Stimulated activated CD4-positive, alpha-beta T cell treated with anti-CD3 and anti-CD28 coated beads, TNF-alpha, amount 100 ng/mL, for 1 hour (primary cell): ENCODE measurements at places on chromosomes 16 and 17.
A peak's percentile ranks its signal among the peaks of the same experiment; 100 is the strongest.

DNA sequence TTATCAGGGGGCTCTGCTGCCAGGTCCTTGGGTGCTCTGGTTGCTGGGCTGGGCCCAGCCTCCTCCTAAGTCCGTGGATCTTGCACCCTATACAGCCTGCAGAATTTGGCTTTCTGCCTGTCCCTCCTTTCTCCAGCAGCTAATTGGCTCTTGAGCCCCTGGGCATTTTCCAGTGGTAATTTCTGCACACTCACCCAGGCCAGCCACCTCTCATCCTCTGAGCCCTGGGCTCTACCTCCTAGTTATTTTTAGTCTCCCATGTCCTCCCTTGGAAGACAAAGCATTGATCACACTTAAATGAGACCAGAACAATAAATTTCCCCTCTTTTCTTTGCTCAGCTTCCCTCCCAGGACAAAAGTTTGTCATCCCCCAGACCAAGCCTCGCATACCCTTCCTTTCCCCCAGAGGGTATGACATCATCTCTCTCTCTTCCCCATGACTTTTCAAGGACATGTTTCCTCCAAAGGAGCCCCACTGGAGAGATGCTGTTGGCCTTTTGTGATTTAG lies 38.1 kb downstream of the C17orf75 start:
- no peak for DNase-seq

DNA sequence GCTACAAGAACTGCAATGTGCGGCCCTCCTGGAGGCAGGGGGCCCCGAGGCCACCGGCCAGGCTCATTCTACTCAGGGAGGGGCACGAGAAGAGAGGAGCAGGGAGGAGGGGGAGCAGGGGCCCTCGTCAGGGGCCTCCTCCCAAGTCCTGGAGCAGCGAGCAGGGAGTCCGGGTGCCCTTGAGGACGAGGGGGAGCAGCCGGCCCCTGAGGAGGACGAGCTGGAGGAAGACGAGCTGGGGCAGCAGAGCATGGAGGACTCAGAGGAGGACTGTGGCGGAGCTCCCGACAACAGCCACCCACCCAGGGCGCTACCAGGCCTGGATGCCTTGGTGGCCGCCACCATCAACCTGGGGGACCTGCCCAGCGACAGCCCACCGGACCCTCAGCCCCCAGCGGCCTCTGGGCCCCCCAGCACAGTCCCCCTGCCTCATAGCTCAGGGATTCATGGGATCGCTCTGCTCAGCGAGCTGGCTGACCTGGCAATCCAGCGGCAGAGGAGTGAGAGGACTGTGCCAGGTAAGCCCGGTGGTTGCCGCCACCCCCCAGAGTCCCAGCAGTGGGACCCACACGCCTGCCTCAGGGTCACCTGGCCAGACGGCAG lies 52.2 kb downstream of the BAHCC1 start:
- no peak for DNase-seq

GRCh38 chr16:11725457-11725856 lies 17.2 kb downstream of the TXNDC11 start:
- no peak for DNase-seq

DNA sequence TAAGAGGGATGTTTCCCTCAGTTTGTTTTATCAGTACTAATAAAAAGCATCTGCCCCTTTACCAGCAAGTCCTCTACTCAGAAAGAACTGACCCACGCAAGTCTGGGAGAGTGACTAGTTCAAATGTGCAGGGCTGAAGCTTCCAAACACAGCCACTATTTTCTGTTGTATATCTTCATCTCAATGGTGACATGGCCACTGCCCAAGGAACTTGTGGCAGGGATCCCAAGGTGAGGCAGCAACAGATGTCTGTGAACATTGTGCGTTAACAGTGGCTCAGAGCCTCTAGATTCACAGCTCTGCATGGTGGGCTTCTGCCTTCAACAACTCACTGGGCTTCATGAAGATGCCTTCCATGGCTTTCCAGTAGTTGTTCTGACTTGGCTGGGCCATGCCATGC lies 3.7 kb upstream of the BLTP2 start:
- no peak for DNase-seq

DNA sequence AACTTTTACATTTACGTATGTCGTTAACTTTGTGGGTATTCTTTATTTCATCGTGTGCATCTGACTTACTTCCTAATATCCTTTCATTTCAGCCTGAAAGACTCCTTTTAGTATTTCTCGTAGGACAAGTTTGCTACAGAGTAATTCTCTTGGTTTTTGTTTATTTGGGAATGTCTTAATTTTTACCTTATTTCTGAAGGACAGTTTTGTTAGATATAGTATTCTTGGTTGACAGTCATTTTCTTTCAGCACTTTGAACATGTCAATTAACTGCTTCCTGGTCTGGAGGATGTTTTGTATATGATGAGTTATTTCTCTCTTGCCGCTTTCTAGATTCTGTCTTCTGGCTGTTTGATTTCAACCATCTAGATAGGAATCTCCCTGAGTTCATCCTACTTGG lies 109.2 kb upstream of the NACA2 start:
- DNase-seq: no peak

GRCh38 chr16:54050459-54051210 lies 236.0 kb downstream of the IRX3 start:
- no peak for DNase-seq

- DNase-seq: peak; percentile 26
Observed at GRCh38 chr16:77191259-77191969, 424 bp downstream of the MON1B start.

DNA sequence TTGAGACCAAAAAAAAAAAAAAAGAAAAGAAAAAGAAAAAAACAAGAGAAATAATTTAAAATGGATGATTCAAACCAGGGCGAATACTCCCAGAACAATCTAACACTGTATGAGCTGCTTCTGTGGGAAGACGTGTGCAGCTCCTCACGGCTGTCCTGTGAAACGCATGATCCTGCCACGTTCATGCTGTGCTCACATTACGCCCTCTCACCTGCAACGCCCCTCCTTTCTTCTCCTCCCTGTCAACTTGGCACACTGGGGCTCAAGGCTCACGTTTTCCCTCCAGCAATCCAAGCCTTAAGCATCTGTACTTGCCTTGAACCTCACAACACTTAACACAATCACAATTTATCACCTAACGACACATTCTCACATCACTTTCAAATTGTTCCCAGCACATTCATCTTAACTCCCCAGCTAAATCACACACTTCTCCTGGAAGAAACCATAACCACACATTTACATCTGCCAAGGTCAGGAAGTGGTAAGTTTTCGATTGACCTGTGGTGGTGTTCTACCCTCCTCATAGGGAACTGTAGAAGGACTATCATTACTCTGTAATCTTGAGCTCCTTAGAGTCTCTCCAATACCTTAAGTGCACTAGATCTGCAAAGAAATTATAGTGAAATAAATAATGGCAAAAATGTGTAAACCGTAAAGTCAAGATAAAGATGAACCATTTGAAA lies 29.1 kb downstream of the MBTPS1 start:
- no peak for DNase-seq

- DNase-seq: no peak
Observed at GRCh38 chr16:50604065-50604418, 55.8 kb downstream of the NKD1 start.

GRCh38 chr17:36001862-36002603 lies 680 bp upstream of the CCL15 start:
- no peak for DNase-seq

DNA sequence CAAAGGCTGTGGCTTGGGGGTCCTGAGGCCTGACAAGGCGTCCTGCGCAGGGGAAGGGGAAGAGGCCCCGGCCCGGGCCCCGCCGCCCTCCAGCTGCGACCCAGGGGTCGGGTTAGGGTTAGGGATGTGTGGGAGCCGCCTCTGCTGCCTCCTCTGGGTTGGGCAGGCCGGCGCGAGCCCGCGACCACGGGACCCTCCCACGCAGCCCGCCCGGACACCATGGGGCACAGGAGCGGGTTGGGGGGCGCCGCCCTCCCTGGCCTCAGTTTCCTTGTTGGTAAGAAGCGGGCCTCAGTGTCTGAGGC lies 386 bp downstream of the CIAO3 start:
- DNase-seq: no peak

DNA sequence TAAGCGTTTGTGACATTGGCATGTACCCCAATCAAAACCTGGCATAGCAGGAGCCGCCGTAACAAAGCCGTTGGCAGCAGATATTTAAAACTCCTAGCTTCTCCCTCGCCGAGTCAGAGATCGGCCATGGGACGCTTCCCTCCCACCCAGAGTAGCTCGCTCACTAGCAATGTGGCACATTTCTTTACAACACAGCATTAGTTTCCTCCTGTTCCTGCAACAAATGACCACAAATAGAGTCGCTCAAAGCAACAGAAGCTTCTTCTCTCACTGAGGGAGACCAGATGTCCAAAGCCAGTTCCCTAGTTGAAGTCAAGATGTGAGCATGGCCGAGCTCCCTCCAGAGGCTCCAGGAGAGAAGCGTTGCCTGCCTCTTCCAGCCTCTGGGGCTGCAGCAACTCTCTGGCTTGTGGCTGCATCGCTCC lies 106.7 kb downstream of the RBFOX3 start:
- no peak for DNase-seq

DNA sequence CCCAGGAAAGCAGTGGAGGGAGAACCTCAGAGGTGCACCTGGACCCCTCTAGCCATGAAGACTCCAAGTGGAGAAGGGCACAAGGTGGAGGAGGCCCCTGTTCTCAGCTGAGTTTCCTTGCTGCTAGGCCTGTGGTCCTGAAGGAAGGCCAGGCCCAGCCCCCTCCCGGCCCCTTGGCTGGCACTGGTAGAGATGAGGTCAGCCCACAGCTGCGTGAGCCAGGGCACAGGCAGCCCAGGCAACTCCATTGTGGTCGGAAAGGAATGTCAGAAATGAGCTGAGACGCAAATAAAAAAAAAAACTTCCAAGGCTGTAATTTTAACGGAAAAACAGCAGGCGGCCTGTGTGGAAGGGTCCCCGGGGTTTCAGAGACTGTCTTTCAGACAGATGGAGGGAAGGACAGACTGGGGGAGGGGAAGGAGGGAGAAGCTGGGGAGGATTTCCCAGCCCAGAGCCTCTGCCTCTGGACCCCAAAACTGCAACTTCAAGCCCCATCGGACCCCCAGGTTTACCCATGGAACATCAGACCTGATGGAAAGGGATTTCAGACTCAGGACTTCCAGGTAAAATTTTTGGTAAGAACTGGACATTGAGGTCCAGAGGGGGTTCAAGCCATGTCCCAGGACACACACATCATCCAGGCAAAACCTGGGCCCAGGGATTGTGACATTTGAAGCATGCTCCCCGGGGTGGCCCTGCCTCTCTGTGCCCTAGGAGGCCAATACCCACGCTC lies 25.6 kb upstream of the MRPS23 start:
- no peak for DNase-seq

- DNase-seq: no peak
Observed at GRCh38 chr16:52629296-52629695, 82.4 kb upstream of the TOX3 start.

DNA sequence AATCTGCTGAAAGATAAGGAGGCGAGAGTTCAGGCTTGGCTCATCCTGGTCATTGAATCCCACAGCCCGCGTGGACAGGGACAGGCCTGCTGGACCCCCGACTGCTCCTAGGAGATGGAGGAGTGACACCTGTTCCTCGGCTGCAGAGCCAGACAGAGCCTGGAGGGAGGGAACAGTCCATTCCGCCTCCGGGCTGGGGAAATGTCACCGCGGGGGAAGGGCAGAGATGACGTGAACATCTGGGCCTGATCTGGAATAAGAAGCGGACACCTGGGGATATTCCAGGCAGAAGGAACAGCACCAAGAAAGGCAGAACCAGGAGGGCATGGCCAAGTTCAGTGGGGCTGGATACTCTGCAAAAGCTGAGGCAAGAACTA lies 1.5 kb downstream of the ZNF747 start:
- no peak for DNase-seq

DNA sequence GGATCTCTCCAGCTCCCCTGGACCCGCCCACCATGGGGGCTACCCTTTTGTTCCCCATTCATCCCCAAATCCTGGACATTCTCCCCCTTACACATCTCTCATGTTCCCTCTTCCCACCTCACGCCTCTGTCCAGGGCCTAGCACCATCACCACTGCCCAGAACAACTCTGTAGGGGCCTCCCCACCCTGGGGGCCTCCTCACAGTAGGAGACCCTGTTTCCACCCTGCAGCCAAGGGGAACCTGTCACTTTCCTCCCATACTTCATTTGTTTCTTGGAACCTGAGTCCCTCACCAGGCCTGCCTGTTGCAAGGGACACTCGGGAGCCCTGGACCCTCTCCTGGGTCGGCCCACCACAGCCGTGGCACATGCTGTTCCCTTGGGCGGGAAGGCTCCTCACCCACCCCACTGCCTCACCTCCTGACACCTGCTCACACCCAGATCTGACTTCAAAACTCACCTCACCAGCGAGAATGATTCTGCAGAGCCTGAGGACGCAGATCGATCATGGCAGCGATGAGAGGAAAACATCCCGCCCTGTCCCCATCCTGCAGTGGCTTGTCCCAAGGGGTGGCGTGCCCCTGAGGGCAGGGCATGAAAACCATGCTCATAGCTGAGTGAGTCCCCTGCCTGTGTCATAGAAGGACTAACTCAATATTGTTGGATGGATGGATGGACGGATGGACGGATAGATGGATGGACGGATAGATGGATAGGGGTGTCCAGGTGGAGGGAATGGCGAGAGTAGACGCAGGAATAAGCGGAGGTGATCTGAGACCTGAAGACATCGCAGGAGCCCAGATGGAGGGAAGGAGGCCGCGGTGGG lies 6.8 kb upstream of the RASD1 start:
- DNase-seq: no peak

GRCh38 chr16:75578725-75579124 lies 12.5 kb downstream of the GABARAPL2 start:
- no peak for DNase-seq

GRCh38 chr16:72425571-72426341 lies 253.8 kb upstream of the PMFBP1 start:
- DNase-seq: no peak

- no peak for DNase-seq
Observed at GRCh38 chr17:39675390-39676082, 7.3 kb downstream of the PNMT start.

DNA sequence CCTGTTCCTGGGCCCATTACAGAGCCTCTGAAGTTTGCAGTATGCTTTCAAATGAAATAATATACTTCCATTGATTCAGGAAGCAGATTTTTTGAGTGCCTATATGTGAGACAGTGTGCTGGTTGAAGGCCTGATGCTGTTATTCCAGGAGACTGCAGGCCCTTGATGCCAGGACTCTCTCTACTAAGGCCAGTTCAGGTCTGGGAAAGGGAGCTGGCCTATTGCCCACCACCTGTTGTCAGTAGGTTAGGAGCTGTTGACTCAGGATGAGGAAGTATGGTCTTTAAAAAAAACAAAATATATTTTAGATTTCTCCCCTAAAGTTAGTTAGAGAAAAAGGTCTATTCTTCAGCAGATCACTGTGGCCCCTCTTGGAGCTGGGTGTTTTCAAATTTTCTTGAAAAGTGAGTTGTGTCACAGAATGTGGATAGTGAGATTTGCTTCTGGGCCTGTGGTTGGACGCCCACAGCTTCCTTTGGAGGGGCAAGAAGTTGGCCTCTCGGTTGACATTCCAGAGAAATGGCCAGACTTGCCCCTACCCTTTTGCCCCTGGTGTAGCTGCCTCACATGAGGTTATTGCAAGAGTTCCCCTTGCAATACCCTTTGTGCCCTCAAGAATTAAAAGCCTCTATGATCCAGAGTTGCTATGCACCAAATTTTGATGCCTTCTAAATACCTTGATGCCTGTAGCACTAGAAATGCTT lies 7.9 kb downstream of the ESRP2 start:
- DNase-seq: no peak

GRCh38 chr16:4109250-4109736 lies 6.9 kb downstream of the ADCY9 start:
- no peak for DNase-seq

GRCh38 chr16:88084881-88085280 lies 133.6 kb downstream of the BANP start:
- DNase-seq: no peak
